Inflammatory macrophage treated with lipopolysaccharide for 1 hour (primary cell): ENCODE measurements at places on chromosomes 2 and 18.

GRCh38 chr2:6556755-6557154 is 309.0 kb downstream of the CMPK2 start:
- DNase-seq: no peak

GRCh38 chr2:65388596-65389390 is 43.6 kb downstream of the SPRED2 start:
- DNase-seq: no peak

DNA sequence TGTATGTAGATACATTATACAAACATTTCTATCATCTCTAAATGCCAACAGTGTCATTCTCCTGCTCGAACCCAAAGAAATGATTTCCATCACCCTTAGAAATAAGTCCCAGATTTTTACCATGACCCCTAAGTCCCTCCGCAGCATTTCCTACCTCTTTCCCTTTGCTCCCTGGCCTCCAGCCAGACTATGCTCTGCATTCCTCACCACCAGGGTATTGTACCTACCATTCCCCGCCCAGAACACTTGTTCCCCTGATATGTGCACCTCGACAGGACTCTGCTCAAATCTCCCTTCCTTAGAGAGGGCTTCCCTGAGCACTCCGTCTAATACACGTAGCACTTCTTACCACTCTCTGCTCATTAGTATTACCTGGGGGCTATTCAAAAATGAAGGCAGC is 630.2 kb downstream of the ARHGAP15 start:
- DNase-seq: no peak

DNA sequence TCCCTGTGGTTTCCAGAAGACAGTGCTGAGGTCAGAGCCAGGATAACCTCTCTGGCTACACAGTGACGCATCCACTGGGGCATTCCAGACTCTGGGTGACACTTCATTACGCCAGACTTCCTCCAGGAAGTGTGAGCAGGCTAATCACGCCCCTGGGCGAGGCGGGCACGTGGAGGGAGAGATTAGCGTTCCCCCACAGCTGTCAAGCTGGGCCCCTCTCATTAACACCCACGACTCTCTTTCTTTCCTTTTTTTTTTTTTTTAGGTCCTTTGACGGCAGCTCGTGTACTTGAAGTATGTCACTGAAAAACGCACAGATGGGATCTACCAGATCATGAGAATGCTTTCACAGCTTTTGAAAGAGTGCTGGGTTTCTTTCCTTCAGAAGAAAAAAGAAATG is 274.6 kb downstream of the AFF3 start:
- DNase-seq: peak; percentile 80

DNA sequence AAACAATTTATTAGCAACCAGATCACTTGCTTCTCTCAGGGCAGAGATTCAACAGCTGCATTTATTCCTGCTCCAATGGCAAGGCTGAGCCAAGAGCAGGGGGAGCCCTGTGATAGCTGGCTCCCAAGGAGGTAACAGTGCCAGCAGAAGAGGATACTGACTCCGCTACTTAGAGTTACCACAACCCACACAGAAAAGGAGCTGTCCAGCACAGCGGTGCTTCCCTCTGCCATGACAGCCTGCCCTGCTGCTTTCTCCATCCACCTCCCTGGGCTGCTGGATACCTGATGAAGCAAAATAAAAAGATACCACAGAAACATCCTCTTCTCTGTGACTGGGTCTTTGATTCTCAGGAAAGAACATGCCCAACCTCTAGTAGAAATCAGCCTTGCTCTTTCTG is 467.2 kb downstream of the LRRTM4 start:
- DNase-seq: no peak

- DNase-seq: peak; percentile 99
Measured at GRCh38 chr18:58362027-58362575, 266.8 kb downstream of the ALPK2 start.

GRCh38 chr2:217901835-217902378 is 100.9 kb downstream of the TNS1 start:
- peak; percentile 80 for DNase-seq

DNA sequence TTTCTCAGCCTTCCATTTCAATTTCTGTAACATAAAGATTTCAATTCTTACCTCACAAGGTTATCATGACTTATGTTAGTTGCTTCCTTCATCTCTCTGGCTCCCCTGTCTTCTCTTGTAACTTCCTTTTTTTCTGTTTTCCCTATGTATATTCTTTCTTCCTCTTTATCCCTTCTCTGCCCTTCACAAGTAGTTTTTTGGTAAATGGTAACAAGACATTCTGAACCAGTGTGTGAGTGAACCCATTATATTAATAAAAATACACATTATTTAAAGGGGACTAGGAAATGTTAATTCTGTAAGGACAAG is 8.4 kb downstream of the ACSL3 start:
- DNase-seq: peak; percentile 44

DNA sequence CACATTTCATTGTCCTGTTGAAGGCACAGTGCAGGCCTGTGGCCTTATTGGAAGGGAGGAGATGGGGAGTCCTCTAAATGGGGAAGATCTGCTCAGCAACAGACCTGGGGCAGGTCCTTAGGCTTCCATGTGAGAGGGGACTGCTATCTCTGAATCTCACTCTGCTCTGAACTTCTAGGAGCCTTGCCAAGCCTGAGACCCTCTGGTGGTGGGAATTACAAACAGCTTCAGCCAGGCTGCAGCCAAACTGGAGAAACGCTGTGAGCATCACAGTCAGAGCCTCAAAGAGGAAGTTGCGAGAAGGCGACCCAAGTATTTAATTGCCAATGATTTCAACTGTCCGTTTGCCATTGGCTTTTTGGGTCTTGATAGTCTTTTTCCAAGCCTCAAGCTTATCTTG is 66.8 kb upstream of the MC2R start:
- no peak for DNase-seq

GRCh38 chr2:230827774-230828271 is 36.9 kb upstream of the ITM2C start:
- no peak for DNase-seq

DNA sequence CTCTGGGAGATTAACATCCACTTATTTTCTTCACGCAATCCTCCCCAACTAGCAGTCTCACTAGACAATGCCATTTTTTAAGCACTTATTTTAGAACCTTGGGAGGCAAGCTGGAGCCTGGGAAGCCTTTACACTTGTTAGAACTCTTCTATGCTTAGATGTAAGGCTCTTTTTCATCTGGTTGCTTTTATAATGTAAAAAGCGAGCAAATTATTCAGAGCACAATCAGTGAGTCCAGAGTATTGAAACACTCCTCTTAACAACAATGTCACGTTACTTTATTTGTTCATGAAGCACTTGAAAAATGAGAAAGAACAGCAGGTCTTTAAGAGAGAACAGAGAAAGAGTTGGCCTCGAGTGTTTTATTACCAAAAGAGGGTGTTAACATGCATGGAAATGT is 84.1 kb upstream of the SLC8A1 start:
- DNase-seq: no peak

GRCh38 chr2:212903413-212903812 is 248.0 kb downstream of the IKZF2 start:
- DNase-seq: no peak

GRCh38 chr18:10930076-10930475 is 219.3 kb downstream of the PIEZO2 start:
- DNase-seq: no peak

DNA sequence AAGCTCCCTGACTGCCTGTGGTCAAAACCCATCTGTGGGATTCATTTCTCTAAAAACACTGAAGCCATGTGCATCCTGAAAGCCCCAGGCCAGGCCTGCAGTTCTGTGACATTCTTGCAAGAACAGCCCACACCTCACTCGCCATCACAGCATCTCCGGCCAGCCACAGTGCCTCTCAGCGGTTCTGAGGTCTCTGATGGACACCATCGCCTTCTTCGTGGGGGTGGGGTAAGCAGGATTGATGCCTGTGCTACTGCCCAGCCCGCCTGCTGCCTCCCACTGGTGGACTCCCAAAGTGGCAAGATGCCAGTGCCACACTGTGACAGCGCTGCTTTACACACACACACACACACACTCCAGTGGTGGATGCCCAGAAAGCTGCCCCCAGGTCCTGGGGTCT is 5.2 kb upstream of the PRLH start:
- DNase-seq: no peak

DNA sequence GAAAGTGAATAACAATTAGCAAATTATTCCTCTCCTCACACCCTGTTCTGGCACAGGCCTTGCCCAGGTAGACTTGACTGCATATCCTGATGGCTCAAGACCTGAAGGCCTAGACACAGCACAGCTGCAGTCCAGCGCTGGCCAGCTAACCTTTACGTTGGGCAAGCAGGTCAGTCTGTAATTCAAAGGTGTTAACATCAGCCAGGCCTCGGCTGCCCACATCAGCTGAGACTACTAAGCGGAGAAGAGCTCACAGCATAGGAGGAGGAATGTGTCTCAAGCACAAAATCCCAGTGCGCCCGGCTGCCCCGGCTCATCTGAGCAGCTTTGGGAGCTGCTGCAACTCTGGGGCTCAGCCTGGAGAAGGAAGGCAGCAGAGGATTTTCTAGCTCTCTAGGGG is 33.5 kb upstream of the OTOF start:
- no peak for DNase-seq

DNA sequence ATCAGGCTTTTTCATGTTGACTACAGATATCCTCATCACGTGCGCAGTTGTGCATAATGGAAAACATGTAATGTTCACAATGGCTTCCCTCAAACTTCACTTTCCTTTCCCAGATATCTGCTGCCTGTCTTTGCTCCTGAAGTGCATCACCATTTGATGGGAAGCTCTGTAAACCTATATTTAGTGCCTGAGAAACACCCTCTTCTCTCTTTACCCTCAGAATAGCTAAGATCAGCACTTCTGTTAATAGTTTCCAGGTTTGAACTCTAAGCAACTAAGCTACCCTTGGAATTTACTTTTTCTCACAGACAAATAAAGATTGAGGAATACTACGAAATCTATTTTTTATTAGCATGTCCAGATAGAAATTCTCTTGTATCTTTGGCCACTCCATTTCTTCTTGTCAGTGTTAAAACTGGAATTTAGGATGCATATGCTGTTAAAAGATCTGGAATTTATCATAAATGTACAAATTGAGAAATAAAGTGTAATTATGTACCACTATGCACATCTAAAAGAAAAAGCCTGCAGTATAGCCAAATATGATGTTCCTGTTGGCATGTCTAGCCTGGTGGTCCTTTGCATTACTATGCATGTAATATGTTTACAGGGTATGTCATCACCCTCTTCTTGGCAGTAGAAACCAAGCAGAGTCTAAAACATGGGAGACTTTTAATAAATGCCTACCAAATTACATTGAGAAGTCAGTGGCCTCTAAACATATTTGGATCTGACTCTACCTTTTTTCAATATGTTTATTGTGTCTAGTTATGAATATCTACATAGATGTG is 278.7 kb downstream of the FIGN start:
- DNase-seq: no peak

DNA sequence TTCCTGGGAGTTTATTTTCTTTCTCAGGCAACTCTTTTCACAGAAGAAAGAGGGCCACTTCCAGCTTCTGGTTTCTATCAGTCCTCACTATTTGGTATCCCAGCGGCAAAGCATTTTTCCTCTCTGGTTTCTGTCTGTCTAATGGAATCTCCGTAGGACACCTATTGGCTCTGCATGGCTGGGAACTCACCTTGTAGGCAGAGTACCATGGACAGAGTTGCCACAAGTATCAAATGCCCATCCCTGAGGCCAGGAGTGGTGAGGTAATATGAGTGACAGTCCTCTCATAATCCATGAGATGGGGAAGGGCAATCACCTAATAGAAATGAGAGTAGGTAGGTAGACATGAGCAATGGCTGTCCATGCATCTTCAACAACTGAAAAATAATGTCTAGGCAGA is 369.5 kb upstream of the PIK3C3 start:
- no peak for DNase-seq

DNA sequence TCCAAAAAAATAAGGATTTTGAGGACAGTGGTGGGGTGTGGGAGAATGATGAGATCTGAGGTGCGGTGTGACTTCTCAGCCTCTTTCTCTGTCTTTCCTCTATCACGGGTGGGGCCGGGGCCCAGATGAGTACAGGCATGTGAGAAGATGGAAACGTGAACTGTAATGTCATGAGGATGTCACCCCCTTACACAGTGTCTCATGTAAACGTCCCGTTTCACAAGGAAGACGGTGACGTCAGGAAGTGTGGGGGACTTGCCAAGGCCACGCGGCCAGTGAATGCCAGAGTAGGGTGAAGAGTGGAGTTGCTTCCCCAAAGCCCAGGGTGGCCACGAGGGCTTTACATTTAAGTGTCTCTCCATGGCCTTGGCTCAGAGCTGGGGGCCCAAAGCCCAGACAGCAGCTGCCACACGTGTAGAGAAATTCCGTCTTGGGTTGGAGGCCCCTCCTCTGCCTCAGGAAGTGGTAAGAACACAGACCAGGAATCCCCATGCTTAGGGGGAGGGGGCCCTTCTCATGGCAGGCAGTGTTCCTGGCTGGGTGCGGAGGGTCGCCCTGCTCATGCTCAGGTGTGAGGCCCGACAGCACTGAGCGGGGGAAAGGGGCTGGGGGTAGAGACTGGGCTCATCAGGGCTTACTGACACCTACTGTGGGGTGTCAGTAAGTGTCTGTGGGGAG is 80.9 kb upstream of the SMAD7 start:
- peak; percentile 92 for DNase-seq

DNA sequence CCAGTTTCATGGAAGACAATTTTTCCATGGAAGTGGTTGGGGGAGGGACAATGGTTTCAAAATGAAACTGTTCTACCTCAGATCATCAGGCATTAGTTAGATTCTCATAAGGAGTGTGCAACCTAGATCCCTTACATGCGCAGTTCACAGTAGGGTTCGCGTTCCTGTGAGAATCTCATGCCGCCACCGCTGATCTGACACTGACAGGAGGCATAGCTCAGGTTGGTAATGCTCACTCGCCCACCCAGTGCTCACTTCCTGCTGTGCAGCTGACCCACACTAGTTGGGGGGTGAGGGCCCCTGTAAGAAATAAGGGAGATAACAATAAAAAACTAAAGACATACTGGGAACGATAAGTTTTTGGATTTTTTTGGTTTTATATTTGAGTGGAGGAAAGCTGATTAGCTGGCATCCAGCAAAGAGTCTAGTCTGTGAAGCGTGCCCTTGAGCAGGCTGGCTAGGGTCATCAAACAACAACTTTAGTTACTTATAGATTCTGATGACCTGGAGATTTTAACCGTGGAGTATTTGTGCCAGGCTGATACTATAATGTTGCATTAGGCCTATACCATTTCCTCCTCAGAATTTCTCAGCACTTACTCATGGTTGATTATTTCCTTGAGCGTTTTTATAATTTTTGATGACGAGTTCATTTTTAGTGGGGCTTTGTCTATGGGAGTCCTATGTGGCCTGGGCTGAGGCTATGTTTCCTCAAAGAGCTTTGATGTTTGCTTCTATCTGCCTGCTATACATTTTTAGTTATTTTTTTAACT is 6.3 kb upstream of the MCFD2 start:
- no peak for DNase-seq

DNA sequence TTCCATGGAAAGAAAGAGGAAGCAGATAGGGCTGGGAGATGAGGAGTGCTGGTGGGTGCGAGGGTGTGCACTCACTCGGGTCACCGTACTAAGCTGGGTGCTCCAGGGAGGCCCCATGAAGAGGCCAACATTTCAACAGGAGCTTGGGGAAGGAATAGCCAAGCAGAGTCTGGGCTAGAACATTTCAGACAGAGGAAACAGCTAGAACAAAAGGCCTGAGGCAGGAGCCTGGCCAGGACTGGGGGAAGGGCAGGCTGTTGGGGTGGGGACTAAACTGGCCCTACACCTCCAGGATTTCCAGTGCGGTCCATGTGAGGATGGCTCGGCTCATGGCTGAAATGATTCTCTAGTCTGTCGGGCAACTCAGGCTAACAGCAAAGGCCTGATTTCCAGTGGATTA is 90.8 kb downstream of the ZFP36L2 start:
- DNase-seq: no peak
